NCI-H1105 (cell line): ENCODE measurements at places on chromosomes 5 and 9.

DNA sequence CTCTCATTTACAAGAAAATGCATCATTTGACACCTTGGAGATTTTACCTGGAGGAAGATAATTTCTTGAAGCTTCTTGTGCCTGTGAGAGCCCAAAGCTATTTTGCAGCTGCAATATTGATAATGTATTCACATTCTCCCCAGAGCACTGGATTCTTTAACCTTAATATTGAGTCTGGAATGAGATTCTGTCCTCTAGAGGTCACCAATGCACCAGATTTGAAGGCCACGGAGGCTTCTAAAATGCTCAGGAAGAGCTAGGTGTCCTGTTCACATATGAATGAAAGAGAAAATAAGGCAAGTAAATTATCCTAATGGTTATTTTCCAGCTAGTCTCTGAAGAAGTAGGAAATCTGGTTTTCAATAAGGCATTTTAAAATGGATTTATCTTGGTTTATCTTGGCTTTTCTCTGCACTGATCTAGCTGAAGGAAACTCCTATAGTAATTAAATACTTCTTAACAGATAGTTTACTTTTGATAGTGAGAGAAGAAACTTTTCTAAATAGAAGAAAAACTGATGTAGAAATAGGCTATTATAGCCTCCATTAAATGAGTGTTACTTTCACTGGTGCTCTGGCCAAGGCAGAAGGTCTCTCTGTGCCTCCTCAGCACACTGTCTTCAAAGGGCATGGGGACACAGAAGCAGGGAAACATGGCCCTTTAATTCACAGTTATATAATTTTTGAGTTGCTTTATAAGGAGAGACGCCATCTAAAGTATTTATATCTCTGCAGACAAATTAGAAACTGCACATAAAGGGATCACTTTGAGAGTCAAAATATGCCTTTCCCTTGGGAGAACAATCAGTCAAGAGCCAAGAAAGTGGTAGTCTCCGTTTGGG is 297.0 kb upstream of the ACTBL2 start:
- DNase-seq = peak; percentile 0

- DNase-seq = no peak
Measured at GRCh38 chr9:77221431-77221830, 44.1 kb downstream of the VPS13A start.

DNA sequence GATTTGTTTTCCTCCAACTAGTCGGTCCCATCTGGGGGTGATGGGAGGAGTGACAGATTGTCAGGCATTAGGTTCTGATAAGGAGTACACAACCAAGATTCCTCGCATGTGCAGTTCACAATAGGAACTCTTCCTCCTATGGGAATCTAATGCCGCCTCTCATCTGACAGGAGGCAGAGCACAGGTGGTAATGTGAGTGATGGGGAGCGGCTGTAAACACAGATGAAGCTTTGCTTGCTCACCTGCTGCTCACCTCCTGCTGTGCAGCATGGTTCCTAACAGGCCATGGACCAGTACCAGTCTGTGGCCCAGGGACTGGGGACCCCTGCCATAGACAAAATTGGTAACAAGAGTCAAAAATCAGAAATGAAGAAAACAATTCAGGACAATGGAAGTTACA is 173.3 kb upstream of the HMHB1 start:
- no peak for DNase-seq

GRCh38 chr5:137960141-137960540 is 70.9 kb downstream of the PKD2L2 start:
- no peak for DNase-seq

DNA sequence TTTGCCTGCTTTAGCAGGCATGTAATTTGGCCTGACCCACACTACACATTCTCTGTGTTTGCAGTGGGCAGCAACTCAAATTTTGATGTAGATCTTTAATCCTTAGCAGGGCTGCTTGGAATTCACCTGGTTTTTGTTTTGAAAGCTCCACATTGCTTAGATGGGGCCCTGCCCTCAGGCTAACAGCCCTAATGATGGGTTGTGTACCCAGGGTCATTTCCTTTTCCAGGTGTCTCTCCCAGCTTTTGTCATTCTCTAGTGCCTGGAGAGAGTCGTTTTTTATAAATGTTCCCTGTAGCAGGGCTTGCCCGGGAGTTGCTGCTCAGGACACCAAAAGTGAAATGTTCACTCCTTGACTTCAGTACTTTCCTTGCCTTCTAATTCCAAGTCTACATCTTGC is 126.3 kb downstream of the TRIO start:
- DNase-seq = peak; percentile 26

- DNase-seq = no peak
Measured at GRCh38 chr9:136835932-136836904, 6.1 kb upstream of the AJM1 start.

GRCh38 chr5:60820593-60821487 is 23.2 kb downstream of the ELOVL7 start:
- DNase-seq = no peak

DNA sequence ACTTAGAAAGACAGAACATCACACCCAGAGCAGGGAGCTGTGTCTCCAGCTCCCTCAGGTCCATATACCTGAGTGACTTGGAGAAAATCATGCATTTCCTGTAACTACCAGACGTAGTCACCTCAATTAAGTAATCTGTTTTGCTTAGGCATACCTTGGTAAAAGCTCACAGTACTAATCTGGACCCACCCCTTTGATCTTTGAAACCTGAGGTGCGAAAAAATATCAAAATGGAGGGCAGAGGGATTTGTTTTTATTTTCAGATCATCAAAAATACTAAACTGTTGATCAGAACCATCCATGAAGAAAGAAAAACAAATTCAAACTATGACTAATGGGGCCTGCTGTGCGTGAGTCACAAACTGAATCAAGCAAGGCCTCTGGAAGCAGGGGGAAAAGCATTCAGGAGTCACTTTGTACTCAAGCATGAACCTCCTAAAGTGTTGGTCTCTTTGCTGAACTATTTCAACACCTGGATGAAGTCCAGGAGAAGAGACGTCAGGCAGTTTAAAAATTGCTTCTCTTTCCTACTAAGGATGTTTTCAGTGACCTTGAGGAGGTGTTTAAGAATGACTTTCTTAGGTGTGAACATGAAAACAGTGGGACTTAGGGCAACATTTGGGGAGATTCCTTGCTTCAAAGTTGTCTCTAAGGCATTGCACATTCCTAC is 76.3 kb downstream of the MUSK start:
- no peak for DNase-seq

- no peak for DNase-seq
Measured at GRCh38 chr5:8954801-8955200, 591.1 kb downstream of the SEMA5A start.

DNA sequence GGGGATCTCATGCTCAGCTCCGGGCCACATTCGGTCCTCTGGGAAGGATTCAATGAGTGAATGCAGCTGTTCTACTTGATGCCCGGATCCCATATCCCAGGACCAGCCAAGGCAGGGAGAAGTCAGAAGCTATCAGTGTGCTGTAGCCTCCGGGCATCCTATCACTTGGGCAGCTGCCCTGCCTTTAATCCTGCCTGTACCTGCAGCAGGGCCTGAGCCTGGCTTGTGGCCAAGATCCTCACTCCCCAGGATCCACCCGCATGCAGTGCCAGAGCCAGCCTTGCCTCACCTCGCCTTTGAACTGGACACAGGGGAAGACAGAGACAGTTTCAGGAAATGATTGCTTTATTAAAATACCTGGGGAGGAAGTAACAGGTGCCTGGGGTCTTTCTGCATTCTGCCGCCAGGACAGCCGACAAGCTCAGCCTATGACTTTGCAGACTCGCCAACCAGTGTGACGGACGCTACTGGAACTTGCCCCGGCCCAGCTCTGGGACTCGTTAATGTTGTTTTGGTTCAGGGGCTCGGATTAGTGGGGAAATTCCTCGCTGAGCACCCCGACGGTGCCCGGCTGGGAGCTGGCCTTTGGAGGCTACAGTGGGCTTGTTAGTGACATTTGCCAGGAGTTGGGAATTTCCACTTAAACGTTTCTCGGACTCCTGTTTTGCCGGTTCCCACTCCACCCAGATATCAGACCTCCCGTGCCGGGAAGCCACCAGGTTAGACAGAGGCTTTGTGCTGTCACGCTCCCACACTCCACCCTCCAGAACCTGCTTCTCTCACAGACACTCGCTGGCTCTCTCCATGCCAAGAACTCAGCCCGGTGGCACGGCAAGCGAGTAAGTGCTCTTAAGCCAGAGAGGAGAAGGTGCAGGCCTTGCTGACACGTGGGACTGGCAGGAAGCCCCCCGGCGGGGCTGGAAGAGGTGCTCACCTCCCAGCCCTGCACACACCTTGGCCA is 721 bp downstream of the PTGES start:
- DNase-seq = peak; percentile 67

- DNase-seq = no peak
Measured at GRCh38 chr9:77753180-77753579, 105.1 kb upstream of the GNA14 start.
